ENCODE measurements at places on chromosomes 3 and 15.
A peak's percentile ranks its signal among the peaks of the same experiment; 100 is the strongest.

- no peak for DNase-seq
Observed at GRCh38 chr15:41408234-41408641, 5.9 kb upstream of the NDUFAF1 start.

DNA sequence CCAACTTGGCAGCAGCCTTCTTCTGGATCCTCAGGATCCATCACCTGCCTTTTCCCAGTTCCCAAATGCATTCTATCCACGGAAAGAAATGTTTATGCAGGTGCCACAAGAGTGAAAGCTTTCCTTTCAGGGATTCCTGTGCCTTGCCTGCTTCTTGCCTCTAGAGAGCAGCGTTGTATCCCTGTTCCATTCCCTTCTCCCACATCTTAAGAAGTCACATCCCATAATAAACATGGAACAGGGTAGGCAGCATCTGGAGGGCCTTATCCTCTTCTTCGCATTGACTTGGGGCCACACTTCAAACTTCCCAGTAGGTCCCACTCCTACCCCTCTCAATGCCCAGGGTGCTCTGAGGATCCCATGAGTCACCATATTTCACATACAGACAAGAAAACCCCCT is 72.7 kb upstream of the DCLK3 start:
- peak; percentile 11 for DNase-seq

DNA sequence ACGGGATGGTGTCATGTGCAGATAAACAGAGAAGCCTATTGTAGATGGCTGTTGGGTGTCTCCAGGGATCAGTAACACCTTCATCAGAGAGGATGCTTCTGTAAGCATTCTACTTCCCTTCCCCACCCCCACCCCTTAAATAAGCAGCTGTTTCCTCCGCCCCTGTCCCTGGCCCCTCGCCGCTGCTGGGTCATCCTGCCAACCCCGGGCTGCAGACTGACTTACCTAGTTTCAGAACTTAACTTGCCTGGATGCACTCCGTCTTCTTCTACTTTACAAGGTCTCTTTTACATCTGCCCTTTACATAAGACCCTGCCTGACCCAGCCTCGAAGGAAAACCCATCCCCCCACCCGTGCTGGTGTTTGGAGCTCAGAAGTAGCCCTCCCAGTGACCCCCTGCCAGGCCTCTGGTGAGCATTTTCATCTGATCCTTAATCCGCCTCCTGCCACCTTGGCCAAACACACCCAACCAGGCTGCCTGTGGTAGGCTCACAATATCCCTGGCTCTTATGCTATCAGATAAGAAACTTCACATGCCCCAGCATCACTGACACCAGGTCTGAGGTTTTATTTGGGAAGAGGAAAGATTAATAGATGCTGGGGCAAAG is 103.0 kb upstream of the HES1 start:
- DNase-seq, result no peak

GRCh38 chr3:49081429-49081828 is 12.4 kb downstream of the QRICH1 start:
- no peak for DNase-seq

DNA sequence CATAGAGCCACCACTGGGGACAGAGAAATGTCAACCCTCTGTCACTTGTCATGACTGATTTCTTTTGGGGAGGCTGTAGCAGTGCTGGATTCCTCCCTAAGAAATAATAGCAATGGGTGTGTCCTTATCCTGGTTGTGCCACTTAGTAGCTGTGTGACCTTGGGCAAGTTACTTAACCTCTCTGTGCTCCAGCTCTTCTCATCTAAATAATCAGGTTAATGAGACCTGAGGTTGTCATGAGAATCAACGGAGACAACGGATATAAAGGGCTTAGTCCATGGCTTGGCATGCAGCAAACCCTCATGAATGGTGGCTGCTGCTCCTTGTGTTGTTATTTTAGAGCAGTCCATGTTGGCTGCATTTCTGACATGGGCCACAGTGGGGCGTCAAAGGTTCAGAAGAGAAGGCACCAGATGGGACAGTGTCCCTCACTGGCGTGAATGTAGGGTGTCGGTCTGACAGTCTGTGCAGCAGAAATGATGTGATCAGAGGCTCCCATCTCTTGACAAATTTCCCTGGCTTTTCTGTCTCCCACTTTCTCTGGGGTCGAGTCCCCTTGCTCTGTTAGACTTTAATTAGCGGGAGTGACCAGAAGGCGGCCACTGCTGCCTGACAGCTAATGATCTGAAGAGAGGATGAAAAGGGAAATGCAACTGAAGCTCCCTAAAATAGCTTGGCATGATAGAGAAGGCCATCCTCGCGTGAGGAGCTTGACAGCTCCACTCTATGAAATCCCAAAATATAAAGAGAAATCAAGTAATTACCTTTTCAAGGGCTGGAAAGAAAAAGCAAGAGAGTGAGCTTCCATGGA is 209.4 kb downstream of the CADPS start:
- DNase-seq, result peak; percentile 52

- no peak for DNase-seq
Observed at GRCh38 chr3:59865351-59865750, 815.5 kb upstream of the CFAP20DC start.

DNA sequence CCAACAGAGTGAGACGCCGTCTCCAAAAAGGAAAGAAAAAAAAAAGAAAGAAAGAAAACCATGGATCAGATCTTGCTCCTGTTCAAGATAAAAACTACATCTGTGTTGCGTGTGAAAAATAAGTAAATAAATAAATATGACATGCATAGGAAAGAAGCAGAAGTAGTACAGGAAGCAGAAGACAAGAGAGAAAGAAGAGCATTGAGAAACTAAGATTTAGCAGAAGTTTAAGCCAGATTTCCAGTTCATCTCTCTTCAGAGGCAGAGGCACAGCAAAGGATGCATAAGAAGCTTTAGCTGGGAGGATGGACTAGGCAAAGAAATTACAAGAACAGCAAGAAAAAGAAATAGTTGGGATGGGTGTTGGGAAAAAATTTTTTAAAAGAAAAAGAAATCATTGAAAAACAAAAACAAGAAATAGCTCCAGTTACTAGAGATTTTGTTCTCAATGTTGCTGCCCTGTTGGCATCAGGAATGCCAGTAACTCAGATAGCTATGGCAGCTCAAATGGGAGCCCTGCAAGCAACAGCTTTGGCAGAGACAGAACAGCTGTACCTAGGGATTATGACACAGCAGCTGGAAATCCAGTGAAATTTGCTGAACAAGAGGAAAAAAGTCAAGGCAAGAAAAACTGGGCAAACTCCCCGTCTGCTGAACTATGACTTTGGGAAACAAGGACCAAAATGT is 17.3 kb downstream of the AP3S2 start:
- DNase-seq, result no peak

- DNase-seq, result no peak
Observed at GRCh38 chr3:16932877-16933276, 48.1 kb downstream of the PLCL2 start.

- DNase-seq, result peak; percentile 53
Observed at GRCh38 chr15:66815318-66815717, 113.3 kb downstream of the SMAD6 start.

- no peak for DNase-seq
Observed at GRCh38 chr3:164452707-164453106, 625.6 kb downstream of the SI start.

- no peak for DNase-seq
Observed at GRCh38 chr15:70382762-70383458, 285.2 kb upstream of the TLE3 start.

All from endothelial cell of umbilical vein (primary cell).